MG63 (cell line): ENCODE measurements at places on chromosomes 11 and 22. TPM values are rescaled to one million over a fixed set of nuclear protein-coding genes. Genes with fewer than 3 reads are reported as not detected.

Gene DDI1
- total RNA-seq: not detected in 2 replicates

Gene SYCE3
- total RNA-seq: not detected in 2 replicates

DNA sequence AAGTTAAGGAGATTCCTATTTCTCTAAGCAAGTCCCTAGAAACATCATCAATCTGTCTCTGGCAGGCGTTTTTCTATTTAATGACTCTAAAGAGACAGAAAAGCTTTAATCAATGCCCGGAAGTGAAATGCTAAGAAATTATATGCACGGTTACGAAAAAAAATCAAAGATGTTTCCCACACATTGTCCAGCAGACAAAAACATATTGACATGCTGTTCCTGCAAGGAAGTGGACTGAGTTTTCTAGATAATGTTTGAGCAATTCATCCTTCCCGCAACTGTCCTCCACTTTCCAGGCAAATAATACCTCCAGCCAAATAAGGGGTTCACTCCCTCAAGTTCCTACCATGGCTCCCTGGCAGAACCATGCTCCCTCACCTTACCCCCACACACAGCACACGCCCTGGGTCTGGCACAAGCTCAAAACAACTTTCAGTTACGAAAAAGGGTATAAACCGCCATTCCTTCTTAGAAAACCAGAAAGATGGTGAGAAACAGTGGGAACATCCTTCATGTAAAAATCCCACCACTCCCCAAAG lies 29.6 kb downstream of the GALNT18 start:
- DNase-seq: no peak

DNA sequence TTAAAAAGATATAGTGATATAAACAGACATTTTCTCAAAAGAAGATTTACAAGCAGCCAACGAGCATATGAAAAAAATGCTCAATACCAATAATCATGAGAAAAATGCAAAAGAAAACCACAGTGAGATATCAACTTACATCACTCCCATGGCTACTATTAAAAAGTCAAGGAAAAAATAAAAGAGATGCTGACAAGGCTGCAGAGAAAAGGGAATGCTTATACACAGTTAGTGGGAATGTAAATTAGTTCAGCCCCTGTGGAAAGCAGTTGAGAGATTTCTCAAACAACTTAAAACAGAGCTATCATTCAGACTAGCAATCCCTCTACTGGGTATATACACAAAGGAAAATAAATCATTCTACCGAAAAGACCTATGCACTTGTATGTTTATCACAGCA lies 97.1 kb upstream of the CARD18 start:
- DNase-seq: no peak
